ENCODE measurements at places on chromosomes 13 and 19.

DNA sequence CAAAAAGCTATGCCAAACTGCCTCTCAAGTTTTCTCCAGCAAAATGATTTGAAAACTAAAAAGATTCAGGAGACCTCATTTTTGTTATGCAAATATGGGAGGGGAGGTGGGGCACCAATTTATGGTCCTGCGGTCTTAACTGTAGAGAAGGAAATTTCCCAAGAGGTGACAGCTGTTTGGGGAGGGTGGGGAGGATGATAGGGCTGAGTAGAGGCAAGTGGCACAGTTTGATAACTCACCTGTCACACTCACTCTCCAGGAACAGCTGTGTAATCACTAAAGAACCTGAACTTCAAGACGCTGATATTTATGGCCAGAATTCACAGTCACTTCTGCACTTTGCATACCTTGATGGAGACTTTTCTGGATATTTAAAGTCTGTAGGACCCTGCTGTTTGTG, 232.9 kb upstream of the STARD13 start:
- DNase-seq = no peak

GRCh38 chr19:31512181-31512970, 163.1 kb upstream of the TSHZ3 start:
- no peak for DNase-seq

DNA sequence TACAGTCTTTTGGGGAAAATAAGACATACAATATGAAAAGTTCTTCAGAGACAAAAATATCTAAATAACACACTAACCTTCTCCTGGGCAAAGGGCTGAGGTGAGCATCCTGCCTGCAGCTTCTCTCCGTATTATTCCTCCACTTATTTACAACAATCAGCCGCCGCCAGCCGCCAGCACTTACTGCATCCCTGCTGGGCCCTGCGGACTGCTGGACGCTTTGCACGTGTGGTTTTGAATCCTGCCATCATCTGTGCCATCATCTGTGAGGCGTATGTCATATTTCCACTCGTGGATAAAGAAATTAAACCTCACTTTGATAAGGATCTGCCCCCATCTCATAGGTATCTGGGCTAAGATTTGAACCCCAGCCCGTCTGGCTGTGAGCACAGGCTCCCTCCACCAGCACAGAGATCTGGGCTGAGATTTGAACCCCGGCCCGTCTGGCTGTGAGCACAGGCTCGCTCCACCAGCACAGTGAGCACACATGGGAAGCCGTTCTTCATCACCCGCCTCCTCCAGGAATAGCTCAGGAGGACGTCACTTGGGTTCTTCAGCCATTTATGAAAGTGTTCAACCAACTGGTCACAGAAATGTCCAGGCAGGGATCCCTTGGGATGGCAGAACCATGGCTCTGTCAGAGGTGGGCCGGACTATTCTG, 35.2 kb upstream of the TUBGCP3 start:
- DNase-seq = no peak

DNA sequence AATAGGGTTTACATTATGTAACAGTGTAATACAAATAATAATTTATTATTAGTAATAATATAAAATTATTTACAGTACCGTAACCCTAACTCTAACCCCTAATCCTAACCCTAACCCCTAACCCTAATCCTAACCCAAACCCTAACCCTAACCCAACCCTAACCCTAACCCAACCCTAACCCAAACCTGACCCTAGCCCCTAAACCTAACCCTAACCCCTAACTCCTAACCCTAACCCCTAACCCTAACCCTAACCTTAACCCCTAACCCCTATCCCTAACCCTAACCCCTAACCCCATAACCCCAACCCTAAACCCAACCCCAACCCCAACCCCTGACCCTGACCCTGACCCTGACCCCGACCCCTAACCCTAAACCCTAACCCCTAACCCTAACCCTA, 45.7 kb downstream of the PLPP2 start:
- no peak for DNase-seq

- no peak for DNase-seq
Observed at GRCh38 chr19:885536-886224, 7.3 kb downstream of the MED16 start.

DNA sequence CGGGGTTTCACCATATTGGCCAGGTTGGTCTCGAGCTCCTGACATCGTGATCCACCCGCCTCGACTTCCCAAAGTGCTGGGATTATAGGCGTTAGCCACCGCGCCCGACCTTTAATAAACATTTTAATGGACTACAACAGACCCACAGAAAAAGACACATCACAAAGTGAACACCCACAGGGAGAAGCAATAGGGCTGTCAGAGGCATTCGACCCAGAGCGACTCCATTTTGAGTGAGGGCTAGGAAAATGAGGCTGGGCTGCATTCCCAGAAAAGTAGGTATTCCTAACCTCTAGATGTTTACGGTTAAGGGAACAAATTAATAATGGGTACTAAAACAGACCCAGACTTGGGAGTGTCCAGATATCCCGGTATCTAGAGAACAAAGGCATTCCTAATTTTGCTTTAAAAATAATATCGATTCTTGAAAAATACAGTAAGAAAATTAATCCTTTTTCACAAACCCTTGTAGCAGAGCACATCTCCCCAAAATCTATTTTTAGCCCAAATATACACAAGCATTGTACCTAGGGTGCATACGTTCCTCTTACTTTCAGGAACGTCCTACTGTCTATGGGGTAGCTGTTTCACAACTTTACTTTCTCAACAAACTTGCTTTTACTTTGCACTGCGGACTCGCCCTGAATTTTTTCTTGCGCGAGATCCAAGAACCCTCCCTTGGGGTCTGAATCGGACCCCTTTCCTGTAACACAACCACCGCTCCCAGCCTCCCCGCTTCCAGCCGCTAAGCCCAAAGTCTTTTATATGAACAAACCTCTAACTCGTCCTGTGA, 811 bp upstream of the ZNF8 start:
- DNase-seq = no peak

- DNase-seq = no peak
Observed at GRCh38 chr13:29543230-29544215, 52.0 kb downstream of the SLC7A1 start.

DNA sequence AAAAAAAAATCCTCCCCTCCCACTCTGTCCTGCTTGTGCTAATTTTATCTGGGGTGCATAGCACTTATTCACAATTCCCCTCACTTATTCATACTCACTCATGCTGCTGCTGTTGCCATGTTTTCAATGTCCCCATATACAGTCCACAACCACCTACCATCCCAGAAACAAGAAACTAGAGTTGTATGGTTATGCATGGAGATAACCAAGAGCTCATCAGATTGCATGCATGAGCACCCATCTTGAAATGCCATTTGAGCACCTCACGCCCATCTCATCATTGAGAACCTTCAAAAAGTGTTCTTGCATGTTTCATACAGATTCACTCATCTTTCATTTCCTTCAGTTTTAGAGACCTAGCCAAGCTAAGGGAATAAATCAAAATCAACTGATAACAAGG, 15.1 kb upstream of the N4BP2L2 start:
- DNase-seq = no peak

- DNase-seq = no peak
Observed at GRCh38 chr13:49711218-49711863, 20.1 kb upstream of the EBPL start.

DNA sequence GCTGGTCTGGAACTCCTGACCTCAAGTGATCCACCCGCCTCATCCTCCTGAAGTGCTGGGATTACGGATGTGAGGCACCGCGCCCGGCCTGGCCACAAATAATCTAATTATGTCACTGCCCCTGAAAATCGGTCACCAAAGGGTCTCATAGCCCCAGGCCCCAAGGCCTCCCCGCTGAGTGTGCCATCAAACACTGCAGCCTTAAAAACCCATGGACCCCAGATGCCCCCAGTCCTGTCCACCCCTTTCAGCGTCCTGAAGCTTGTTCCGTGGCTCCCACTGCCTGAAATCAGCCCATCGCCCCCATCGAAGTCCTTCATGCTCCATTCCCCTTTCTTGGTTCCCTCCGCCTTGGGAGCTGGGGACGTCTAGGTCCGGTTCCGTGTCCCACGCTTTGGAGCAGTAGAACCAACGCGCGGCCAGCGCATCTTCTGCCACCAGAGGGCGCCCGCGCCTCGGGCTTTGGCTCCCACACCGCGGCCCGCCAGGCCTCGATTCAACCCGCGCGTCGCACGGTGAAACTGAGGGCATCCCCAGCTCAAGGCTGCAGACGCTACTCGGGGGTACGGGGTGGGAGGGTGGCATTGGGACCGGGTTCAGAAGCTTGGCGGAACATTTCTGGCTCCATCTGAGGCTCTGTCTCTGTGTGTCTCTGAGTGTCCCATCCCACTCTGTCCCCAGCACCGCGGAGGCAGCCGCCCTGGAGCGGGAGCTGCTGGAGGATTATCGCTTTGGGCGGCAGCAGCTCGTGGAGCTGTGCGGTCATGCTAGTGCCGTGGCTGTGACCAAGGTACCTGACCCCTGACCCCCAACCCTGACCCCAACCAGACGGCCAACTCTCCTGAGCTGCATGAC, 3.5 kb downstream of the YJEFN3 start:
- peak; percentile 88 for DNase-seq

GRCh38 chr13:38394777-38395496, 45.3 kb downstream of the UFM1 start:
- no peak for DNase-seq

GRCh38 chr19:47056411-47056810, 8.0 kb upstream of the TMEM160 start:
- no peak for DNase-seq

- no peak for DNase-seq
Observed at GRCh38 chr13:99320693-99321481, 13.7 kb upstream of the GPR183 start.

All from sigmoid colon (tissue), 7 donors.